Stimulated activated CD8-positive, alpha-beta memory T cell treated with anti-CD3 and anti-CD28 coated beads, Interleukin-4, amount 100 ng/mL, for 24 hours (primary cell): ENCODE measurements at places on chromosomes 12 and 14.

DNA sequence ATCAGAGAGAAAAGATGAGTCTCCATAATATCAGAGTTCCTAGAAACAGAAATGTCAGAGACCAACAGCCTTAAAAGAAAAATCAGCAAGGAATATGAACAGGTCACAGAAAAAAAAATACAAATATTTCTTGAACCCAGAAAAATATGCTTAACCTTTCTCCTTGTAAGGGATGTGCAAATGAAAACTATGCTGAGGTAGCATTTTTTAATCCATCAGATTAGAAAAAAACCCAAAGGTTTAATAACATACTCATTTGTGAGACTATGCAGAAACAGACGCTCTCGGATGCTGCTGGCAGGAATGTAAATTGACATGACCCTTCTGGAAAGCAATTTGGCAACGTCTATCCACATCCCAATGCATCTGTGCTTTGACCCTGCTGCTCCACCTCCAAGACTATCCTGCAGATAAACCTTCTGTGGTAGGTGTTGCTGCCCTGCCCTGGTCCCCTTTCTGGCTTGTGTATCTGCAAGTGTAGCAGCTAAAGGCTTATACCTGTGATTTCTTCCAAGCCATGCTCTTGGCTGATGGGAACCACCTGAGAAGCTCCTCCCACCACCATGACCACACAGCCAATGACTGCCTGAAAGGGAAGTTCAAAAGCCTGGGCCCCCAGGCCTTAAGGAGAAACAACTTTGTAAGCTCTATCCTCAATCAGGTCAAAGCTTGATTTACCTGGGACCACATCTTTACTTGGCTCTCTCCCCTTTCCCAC, 49.4 kb downstream of the LTBP2 start:
- no peak for DNase-seq

- no peak for DNase-seq
These were observed 127.7 kb downstream of the KIF26A start for GRCh38 chr14:104265918-104266630.

DNA sequence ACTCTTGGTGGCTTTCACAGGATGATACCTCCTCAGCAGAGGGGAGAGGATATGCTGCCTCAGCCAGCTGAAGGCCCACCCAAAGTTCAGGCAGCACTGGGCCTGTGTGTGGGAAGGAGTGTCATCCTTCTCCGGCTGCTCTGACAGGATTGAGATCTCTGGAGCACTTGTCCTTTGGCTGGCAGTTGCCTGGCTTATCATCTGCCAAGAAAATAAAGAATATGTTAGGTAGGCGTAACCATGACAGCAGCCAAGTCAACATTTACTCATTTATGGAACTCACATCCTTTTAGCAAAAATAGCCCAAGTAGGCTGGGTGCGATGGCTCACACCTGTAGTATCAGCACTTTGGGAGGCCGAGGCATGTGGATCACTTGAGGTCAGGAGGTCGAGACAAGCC, 68.5 kb downstream of the PPFIBP1 start:
- DNase-seq: no peak

- peak; percentile 52 for DNase-seq
These were observed 115.9 kb upstream of the TMPO start for GRCh38 chr12:98399532-98399931.

DNA sequence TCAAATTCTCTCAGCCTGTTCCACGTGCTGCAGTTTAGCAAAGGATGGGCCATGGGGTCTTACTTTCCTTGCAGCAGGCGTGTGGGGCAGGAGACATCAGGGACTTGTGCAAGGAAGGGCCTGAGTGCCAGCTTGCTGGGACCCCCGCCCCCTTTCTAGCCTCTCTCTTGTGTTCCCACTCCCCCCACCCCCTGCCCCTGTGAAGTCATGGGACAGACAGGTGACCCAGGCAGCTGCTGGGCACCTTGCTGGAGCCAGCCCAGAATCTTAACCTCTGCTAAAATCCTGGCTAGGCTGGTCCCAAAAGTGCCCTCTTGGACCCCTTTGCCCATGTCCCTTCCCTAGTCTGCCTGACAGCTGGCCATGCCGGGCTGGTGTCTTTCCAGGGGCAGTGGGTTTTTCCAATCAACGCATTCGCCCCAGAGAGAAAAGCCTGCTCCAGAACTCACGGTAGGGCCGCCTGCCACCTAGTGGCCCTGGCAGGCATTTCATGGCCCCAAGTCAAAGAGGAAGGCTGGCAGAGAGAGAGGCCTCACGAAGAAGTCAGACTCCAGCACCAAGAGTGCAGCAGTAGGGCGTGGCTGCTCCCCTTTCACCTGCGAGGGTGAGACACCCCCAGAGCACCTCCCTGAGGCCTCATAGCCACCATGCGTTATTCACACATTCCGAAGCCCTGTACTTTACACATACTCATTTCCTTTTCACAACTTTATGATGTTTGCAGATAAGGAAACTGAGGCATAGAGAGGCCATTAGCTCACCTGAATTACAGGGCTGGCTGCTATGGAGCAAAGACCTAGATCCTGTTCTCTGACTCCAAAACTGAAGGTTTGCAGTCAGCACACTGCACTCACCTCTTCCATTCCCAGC, 67.4 kb downstream of the LGMN start:
- peak; percentile 64 for DNase-seq

- DNase-seq: no peak
These were observed 49.9 kb upstream of the LTBP2 start for GRCh38 chr14:74661726-74662450.

GRCh38 chr12:42918443-42918842, 328.9 kb upstream of the PRICKLE1 start:
- no peak for DNase-seq

DNA sequence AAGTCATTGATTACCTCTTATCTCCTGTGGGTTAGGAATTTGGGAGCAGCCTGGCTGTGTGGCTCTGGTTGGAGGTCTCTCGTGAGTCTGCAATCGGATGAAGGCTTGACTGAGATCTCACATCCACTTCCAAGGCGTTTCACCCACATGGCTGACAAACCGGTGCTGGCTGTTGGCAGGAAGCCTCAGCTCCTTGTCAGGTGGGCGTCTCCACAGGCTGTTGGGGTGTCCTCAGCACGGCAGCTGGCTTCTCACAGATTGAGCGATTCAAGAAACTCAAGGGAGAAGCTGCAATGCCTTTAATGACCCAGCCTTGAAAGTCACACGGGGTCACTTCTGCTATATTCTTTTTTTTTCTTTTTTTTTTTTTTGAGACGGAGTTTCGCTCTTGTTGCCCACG, 28.6 kb upstream of the CORO1C start:
- DNase-seq: no peak

DNA sequence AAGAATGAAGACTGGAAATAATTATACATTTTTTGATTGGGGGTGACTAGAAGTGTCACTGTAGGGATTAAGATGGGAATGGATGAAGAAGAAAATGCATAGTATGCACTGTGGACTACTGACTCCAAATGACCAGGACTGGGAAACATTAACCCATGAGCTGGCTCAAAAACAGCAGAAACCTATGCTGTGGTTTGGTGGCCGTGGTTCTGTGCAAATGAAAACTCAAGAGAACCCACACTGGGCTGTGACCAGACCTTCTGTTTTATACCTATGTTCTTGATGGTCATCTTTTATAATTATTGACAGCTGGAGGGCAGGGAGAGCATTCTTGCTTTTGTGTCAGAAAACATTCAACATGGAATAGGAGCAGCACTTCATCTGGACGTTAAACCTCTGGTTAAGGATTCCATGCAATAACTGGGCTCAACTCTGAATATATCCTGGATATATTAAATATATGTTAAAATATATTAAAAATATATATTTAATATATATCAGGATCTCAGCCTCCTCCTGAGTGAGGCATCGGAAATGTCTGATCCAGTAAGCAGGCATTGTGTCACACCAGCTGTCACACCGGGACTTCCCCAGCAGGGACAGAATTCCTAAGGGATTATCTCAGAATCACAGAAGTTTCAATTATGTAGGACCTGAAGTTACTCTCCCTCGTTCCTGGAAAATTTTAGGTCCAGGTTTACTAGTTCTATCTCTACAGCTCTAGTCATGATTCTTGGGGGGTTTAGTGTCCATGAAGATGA, 48.5 kb downstream of the BBS10 start:
- no peak for DNase-seq

DNA sequence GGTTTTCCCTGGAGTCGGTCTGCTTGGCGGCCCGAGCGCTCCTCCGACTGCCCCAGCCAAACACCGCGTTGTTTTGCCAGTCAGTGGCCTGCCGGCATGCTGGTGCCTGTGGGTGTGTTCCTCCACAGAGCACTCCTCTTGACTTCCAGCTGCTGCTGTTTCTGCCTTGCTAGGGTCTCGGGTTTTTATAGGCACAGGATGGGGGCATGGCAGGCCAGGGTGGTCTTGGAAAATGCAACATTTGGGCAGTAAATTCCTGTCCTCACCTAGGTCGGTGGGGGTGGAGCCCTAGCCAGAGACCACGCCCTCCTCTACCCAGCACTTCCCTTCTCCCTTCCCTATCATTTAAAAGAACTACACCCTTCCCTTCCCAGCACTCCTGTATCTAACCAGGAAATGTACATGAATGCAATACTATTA, 34.7 kb upstream of the VASH1 start:
- no peak for DNase-seq

DNA sequence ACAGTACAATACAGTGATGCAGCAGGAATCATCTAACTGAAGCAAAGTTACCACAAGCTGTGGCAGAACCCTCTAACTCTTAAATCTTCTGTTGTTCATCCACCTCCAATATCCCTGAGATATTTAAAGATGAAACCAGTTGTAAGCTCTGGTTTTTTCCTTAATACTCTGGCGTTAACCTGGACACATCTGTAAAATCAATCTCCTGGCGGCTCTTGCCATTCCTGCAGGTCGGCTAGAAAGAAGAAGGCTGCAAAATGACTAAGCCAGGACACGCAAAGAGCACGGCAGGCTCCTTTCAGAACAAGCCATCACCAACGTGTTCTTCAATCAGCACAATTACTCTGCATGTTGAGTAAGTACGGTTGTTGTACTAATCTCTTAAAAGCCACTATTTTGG, 309.3 kb downstream of the MED13L start:
- DNase-seq: no peak

- DNase-seq: no peak
These were observed 27.0 kb upstream of the RCOR1 start for GRCh38 chr14:102565331-102565887.

- DNase-seq: no peak
These were observed 97.6 kb downstream of the EFCAB11 start for GRCh38 chr14:89856871-89857345.

DNA sequence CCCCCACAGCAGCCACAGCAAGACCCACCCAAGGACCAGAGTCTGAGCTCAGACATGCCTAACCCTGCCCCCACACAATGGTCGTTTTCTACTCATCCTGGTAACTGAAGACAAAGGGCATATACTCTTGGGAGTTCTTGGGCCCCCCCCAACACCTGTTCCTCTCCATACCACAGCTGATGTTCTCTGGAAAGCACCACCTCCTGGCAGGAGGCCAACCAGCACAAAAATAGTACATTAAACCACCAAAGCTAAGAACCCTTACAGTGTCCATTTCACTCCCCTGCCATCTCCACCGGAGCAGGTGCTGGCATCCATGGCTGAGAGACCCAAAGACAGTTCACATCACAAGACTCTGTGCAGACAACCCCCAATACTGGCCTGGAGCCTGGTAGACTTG, 80.6 kb upstream of the DAAM1 start:
- DNase-seq: no peak
